ENCODE measurements at places on chromosomes 12 and 14. TPM values are rescaled to one million over a fixed set of nuclear protein-coding genes. Genes with fewer than 3 reads are reported as not detected.

The TRHDE gene
- 6.2 TPM for total RNA-seq

The SLC6A12 gene
- total RNA-seq: 0.41 TPM

The CRIP2 gene
- 783 TPM for total RNA-seq

The TCL1B gene
- total RNA-seq: not detected

The NANOG gene
- total RNA-seq: not detected

The KCTD10 gene
- 36.2 TPM for total RNA-seq

The COX8C gene
- not detected for total RNA-seq

The LRP1 gene
- 188 TPM for total RNA-seq

The ZFC3H1 gene
- 24.5 TPM for total RNA-seq

The P2RX2 gene
- total RNA-seq: not detected

The SOX5 gene
- total RNA-seq: 13.2 TPM

The CDK4 gene
- 62.0 TPM for total RNA-seq

The KLHL33 gene
- total RNA-seq: 0.77 TPM

The CFAP54 gene
- 0.38 TPM for total RNA-seq

The FAM186B gene
- 0.29 TPM for total RNA-seq

The TMEM63C gene
- total RNA-seq: not detected

The SCNN1A gene
- total RNA-seq: 3.5 TPM

The CLEC6A gene
- not detected for total RNA-seq

The NKX2-1 gene
- total RNA-seq: not detected

The ART4 gene
- 5.4 TPM for total RNA-seq

The RNU4-1 gene
- 6,779 TPM for total RNA-seq

The TMEM119 gene
- total RNA-seq: 3.0 TPM

The OR4E2 gene
- total RNA-seq: not detected

The CCDC198 gene
- total RNA-seq: not detected

The ARMH4 gene
- 15.8 TPM for total RNA-seq

The CMA1 gene
- 0.42 TPM for total RNA-seq

The MANSC1 gene
- 12.0 TPM for total RNA-seq

The NDUFA9 gene
- total RNA-seq: 201 TPM

The CLEC1B gene
- total RNA-seq: not detected

The C1R gene
- 331 TPM for total RNA-seq

All from left cardiac atrium (tissue), 4 donors.